ENCODE measurements at places on chromosomes 16 and 17.

GRCh38 chr16:12672986-12673385 lies 130.7 kb downstream of the CPPED1 start:
- DNase-seq: no peak

GRCh38 chr16:30473231-30474073 lies 910 bp downstream of the ITGAL start:
- no peak for DNase-seq

GRCh38 chr16:8047736-8048135 lies 542.6 kb downstream of the TMEM114 start:
- DNase-seq: no peak

DNA sequence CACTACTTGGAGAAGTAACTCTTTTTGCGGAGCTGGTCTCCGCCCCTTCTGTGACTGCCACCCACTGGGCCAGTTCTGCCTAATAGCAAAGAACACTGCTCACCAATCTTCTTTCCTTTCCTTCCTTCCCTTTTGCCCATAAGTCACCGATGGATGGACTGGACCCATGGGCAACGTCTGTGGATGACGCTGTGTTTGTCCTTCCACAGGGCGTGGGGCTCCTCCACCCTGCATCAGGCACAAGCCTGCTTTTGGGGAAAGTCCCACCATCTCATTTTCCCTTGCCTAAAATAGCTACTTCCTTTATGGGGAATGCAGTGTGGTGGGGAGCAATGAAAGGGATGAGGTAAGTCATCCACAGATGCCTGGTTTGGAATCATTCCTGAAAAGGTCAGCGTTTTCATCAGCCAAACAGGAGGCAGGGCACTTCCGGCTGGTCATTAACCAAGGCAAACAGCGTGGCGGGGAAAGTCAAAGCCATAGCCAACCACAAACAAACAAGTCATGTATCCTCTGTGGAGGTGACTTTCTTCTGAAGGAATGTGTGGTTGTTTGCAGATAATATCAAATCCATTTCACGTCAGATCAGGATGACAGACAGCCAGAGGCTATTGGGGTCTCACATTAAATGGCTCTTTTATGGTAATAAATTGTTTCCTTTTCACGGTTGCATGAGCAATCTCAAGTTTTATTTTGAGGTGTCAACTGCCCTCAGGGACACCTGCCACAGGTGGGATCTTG lies 30.7 kb upstream of the MED9 start:
- peak; percentile 84 for DNase-seq

GRCh38 chr17:17546399-17547185 lies 44.9 kb downstream of the PEMT start:
- no peak for DNase-seq

- DNase-seq: no peak
Observed at GRCh38 chr16:3712861-3713372, 4.4 kb downstream of the TRAP1 start.

- no peak for DNase-seq
Observed at GRCh38 chr16:19980632-19981265, 92.9 kb downstream of the GPR139 start.

DNA sequence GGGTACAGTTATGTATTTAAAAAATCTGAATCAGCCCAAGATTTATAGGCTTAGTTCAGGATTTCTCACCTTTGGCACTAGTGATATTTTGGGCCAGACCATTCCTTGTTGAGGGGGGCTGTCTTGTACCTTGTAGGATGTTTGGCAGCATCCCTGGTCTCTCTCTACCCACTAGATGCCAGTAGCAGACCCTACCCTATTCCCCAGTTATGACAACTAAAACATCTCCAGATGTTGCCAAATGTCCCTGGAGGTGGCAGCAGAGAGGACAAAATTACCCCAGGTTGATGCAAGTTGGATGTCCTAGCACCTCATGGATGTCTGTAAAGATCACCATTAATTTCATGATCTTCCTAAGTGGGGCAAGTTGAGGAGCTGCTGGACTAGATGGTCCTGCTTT lies 45.8 kb downstream of the SYT17 start:
- no peak for DNase-seq
